ENCODE measurements at places on chromosomes 7 and 10.
A peak's percentile ranks its signal among the peaks of the same experiment; 100 is the strongest.

DNA sequence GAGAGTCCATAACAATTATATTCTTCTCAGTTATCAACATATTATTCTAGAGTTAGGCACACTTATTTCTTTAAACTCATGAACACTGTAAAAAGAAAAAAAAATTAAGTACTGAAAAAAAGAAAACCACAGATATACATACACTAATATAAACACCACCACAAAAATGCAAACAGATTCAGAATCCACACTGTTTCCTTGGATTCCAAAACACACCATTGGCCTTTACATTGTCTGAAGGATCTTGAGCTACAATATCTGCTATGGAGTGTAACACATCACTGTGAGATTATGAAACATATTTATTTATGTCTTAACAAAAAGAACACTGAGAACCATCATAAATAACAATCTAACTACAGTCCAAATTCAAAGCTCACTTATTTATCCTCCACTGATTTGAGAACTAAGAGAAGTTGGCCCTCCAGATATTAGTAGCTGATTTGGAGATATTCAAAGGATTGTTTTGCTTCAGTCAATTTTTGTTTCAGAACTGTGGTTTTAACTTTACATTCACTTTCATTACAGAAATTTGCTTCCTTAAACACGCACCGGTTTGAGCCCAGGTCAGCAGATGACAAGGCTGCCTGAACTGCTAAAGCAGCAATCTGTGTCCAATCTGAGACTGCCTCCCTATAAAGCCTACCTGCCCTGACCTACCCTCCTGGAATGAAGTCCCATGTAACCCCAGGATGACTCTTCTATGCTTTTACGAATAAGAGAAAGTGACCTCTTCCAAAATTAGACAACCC lies 47.0 kb upstream of the CDK1 start:
- no peak for DNase-seq

GRCh38 chr10:36094096-36094495 lies 452.0 kb upstream of the FZD8 start:
- DNase-seq = no peak

- DNase-seq = no peak
Observed at GRCh38 chr7:25731846-25732245, 420.2 kb upstream of the NFE2L3 start.

- no peak for DNase-seq
Observed at GRCh38 chr10:123854498-123854897, 37.1 kb downstream of the CPXM2 start.

DNA sequence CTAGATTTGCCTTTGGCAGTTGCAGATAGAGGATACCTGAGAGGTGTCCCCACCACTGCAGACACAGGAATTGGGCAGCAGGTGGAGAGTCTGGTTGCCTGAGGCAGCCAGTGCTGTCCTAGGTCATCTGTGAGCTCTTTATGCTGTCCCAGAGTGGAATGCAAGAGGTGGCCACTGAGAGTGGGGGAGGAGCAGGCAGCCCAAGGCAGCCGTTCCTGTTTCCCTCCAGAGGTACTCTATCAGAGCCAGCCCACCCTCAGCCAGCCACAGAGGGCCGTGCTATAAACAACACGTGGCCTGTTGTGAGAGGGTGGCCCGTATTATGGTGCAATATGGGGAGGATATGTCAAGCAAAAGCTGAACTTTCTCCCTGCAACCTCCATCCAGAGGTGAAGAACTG lies 8.5 kb downstream of the LRRC18 start:
- DNase-seq = no peak

- no peak for DNase-seq
Observed at GRCh38 chr7:22666732-22667131, 60.3 kb upstream of the IL6 start.

DNA sequence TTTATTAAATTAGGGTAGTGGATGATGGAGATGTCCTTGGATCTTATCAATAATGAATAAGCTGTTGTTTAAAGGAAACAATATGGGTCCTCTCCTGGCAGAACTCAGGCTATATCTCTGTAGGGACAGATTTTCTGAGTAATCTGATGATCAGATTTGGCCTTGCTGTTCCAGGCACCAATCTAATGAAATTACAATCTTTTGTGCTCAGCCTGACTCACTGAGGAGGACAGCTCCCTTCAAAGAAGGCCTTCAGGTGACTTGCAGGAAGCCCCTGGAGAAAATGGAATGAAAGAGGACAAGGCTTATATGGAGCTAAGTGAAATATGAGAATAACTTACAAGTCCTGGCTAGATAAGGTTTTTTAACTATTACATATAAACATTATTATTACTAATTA lies 486.4 kb upstream of the SORCS1 start:
- DNase-seq = no peak

- no peak for DNase-seq
Observed at GRCh38 chr7:157138101-157138423, 664 bp upstream of the UBE3C start.

DNA sequence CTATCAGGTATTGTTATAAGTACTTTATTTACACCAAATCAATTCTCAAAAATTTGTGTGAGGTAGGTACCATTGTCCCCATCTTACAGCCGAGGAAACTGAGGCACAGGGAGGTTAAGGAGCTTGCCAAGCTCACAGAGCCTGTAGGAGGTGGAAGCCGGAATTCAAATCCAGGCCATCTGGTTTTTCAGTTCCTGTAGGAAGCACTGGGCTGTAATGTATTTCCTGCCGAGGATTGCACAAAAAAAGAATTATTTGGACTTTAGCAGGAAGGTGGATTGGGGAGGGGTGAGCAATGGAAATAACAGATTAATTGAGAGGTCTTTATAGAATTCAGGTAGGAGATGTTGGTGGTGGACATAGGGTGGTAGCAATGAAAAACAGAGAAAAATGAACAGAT lies 315.3 kb upstream of the AUTS2 start:
- no peak for DNase-seq

- no peak for DNase-seq
Observed at GRCh38 chr7:1666317-1666822, 3.7 kb upstream of the ELFN1 start.

- no peak for DNase-seq
Observed at GRCh38 chr10:970311-971149, 17.7 kb upstream of the GTPBP4 start.

- DNase-seq = no peak
Observed at GRCh38 chr10:66176772-66177171, 749.1 kb upstream of the LRRTM3 start.

DNA sequence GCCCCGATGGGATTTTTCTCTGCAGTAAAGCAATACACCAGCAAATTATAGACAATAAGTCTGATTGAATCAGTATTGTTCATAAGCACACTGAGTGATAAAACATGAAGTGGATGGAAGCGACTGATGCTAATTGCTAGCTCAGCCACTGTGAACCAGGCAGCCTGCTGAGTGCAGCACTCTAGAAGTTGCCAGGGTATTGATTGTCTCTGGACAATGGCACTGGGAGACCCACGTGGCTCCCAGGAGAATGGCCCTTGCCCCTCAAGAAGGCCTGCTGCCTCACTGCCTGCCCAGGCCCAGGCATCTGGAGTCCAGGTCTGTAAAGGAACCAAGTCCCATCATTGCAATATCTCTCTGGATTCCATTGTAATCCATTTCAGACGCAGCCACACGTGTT lies 80.4 kb upstream of the TCERG1L start:
- DNase-seq = no peak

DNA sequence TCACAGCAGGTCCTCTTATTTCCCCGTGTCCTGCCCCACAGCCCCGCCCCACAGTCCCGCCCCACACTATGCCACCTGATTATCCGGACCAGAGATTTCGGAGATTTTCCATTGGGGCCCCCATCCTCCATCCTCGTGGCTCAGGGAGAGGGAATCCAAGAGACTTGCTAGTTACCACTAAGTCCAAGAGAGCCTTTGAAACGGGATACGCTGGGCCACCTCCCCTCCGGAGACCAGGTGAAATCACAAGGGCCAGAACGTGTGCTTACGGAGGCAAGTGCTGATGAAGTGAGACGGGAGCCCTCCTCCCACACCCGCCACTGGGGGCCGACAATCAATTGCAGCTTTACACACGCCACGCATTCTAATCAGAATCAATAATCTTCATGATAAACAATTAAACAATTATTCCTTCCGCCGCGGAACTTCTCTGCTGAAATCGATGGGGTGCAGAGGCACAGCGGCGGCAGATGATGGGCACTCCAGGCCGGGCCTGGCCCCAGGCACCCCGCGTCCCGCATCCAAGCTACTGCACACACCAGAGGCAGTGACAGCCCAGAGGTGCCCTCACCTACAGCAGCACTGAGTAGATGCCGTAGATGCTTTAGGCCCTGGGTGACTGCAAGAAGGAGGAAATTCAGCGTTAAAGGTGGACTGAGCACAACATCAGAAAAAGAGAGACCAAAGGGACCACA lies 534.0 kb upstream of the FOXK1 start:
- no peak for DNase-seq

GRCh38 chr7:117248829-117249228 lies 74.0 kb downstream of the WNT2 start:
- no peak for DNase-seq

- no peak for DNase-seq
Observed at GRCh38 chr7:26815426-26815825, 49.0 kb downstream of the SKAP2 start.

- no peak for DNase-seq
Observed at GRCh38 chr10:33542752-33543505, 208.5 kb upstream of the NRP1 start.

DNA sequence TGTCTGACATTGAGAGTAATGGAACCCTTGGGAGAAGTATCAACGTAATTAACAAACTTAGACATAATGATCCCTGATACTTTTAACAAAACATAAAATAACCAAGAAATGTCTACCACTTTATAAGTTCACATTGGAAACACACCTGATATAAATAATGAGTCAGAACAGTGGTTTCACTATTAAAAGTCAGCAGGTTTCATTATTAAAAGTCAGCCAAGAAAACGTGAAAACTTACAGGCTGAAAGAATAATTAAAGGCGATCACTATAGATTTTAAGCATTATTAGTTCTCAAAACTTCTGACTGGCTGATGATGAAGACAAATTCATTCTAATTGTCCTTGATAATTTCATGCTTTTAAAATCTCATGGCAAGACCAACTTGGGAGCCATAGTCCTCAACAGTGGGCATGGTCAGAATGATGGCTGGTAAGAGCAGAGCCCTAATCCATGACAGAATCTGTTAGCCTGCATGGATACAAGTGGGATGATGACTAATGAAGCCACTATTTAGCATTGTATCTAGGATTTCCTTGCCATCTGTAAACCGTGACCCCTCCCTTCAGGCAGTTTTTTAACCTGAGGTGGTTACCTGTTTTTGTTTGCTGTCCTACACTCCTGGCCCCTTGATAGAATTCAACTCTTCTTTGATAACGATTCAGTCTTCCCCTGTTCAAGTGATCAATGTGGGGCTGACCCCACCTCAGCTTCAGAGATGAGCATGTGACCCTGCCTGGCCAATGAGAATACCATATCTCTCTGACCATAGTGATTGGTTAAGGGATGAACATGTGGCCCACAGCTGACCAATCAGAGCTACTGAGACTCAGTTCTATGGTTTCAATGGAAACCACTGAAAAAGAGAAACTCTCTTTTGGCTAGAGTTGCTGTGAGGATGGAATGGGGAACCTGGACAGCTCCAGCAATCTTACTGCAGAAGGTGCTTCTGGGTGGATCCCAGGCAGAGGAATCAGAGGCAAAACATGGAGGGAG lies 151.0 kb downstream of the PLPP4 start:
- no peak for DNase-seq

- no peak for DNase-seq
Observed at GRCh38 chr7:30831936-30832335, 60.7 kb downstream of the MINDY4 start.

DNA sequence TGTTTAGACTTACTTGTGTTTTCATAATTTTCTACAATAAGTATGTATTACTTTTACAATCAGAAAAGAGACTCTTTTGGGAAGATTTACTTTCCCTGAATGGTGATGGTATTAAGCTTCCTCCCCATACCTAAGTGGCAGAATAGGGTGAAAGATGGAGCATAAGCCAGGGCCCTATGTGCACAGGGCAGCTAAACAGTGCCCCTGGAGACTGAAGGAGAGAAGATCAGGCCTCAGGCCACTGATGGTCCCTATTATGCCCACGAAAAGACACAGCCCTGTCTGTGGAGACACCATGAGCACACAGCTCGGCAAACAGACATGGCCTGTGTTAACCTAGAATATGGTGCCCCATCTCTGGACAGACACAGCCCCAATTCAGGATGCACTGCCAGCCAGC lies 139.4 kb downstream of the OAT start:
- no peak for DNase-seq

- no peak for DNase-seq
Observed at GRCh38 chr10:70661623-70662361, 10.5 kb upstream of the ADAMTS14 start.

DNA sequence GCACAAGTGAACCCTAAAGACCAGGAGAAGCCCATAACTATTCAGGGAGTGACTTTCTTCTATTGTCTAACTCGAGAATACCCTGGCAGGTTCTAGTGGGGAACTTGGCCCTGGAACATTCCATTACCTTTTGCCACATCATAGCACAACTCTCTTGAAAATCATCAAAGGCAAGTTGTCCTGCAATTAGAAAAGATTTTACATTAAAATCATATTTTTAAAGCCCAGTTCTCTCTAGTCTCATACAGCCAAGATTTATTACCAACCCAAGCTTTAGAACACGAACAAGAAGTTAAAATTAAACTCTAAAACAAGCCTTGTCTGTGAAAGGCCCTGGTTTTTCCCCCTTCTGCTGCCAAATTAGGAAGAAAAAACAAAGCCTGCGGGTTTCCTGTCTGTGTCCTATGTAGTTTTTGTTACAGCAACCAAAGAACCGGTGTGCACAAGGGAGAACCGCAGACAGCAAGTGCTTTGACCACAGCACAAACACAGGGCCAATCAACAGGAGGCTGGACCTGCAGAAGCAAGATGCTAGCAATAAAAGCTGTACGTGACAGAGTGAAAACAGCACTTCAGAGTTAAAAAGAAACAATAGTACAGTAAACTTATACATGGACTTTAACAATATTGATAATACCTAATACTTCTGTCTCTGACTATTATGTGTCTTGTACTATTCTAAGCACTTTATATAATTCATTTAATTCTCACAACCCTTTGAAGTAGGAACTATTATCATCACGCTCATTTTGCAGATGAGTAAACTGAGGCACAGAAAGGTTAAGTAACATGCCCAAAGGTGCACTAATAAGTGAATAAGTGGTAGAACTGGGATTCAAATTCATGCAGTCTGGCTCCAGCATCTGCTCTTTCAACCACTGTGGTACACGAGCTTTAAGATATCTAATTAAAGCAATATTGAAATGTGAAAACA lies 65.8 kb downstream of the STK17A start:
- DNase-seq = peak; percentile 64

All from activated CD4-positive, alpha-beta T cell treated with anti-CD3 and anti-CD28 coated beads, Interleukin-2, amount 50 U/mL, for 1 hour (primary cell).